Epithelial cell of prostate (primary cell): ENCODE measurements at places on chromosomes 1 and 21.

GRCh38 chr21:29233256-29233546 lies 65.5 kb upstream of the BACH1 start:
- DNase-seq: no peak

GRCh38 chr1:90384193-90384592 lies 332.9 kb downstream of the BARHL2 start:
- no peak for DNase-seq

- DNase-seq: no peak
Observed at GRCh38 chr1:164470996-164471395, 88.0 kb upstream of the PBX1 start.

- DNase-seq: no peak
Observed at GRCh38 chr1:202276920-202277319, 64.8 kb downstream of the UBE2T start.

DNA sequence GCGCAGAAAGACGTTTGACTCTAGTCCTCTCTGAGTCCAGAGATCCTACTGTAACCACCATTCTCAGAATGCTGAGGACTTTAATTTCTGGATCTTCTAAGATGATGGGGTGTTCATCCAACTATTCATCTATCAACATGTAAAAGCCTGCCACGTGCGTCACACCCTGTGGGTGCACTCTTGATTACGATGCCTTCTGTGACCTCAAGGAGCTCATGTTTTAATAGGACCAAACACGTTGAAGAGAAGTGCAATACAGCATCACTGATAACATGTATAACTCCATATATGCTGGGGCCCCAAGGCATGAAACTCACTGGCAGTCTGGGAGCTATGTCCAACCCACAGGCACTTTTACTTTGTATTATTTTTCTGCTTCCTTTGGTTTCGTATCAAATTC lies 19.0 kb downstream of the KIAA0040 start:
- DNase-seq: no peak

DNA sequence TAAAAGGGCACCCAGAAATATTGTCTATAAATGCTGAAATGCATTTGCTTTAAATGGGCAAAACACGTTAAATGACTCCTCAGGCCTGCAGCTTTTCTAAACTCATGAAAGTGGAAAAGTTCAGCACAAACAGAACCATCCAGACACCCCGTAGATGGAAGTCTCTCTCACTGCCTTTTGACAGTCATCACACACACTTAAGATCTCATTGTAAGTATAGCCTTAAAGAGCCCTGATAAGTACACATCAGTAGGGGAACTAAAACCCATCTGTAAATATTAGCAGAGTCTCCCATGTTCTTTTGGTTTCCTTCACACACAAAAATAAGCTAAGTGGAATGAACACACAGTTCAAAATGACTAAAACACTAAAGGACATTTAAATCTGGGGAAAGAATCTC lies 166.7 kb downstream of the LTN1 start:
- no peak for DNase-seq

- DNase-seq: no peak
Observed at GRCh38 chr1:213415691-213416380, 364.8 kb downstream of the RPS6KC1 start.

DNA sequence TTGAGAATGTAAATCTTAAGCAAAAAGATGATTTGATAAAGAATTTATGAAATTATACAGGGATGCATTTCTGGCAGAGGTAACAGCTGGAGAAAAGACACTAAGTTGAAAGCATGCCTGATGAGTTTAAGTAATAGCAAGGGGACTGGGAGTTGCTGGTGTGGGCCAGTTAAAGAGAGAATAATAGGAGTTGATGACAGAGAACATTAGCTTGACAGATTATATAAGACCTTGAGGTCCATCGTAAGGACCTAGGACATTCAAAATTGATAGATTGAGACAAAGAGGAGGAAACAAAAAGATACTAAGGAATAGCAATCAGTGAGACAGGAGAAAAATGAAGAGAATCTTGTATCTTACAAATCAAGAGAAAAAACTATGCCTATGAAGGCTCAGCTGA lies 84.7 kb upstream of the TMPRSS15 start:
- no peak for DNase-seq

DNA sequence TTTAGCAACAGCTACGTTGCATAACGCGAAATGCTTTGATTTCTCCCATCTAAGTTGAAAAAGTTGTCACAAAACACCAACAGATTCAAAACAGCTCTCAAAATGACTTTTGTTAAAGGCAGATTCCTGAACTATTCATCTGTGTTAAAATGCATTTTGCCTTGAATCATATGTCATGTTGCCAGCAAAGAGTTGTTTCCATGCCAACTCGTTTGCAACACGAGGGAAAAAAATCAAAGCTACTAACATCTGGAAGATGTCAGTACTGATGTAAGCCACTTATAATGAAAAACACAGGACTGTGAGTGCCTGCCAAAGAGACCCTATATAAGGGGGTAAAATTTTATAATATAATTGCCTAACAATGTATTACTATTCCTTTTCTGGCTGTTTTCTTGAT lies 182.7 kb upstream of the PTBP2 start:
- no peak for DNase-seq

- no peak for DNase-seq
Observed at GRCh38 chr1:65581119-65581518, 160.7 kb downstream of the LEPR start.

DNA sequence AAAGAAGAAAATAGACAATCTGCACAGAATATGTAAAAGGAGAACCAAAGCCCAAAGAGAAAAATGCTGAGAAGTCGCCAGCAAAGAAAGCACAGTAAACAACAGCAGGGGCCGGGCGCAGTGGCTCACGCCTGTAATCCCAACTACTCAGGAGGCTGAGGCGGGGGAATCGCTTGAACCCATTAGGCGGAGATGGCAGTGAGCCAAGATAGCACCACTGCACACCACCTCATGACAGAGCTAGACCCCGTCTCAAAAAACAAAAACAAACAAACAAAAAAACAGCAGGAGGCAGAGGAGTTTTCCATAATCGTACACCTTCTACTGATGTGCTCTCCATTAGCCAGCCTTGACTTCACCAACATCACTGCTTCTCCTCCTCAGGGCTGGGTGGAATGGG lies 153.2 kb downstream of the LYPLAL1 start:
- no peak for DNase-seq

DNA sequence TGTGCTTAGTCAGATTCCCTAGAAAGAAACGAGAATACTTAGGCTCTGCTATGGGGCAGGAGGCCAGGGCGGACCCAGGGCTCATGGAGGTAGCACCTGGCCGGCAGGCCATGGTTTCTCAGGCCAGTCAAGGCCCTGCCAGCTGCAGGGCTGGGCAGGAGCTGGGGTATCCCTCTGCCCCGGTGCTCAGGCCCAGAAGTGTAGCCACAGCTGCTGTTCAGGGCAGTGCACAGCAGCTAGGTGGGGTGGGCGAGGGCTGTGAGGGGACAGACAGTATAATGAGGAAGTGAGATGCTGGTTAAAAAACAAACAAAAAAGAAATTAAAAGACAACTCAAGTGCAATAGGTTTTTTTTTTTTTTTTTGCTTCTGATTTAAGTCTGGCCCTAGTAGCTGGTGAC lies 34.0 kb upstream of the EDN2 start:
- no peak for DNase-seq

GRCh38 chr21:36320421-36321324 lies 676 bp downstream of the MORC3 start:
- peak; percentile 57 for DNase-seq

GRCh38 chr1:85289848-85290335 lies 13.5 kb upstream of the BCL10 start:
- DNase-seq: peak; percentile 27

DNA sequence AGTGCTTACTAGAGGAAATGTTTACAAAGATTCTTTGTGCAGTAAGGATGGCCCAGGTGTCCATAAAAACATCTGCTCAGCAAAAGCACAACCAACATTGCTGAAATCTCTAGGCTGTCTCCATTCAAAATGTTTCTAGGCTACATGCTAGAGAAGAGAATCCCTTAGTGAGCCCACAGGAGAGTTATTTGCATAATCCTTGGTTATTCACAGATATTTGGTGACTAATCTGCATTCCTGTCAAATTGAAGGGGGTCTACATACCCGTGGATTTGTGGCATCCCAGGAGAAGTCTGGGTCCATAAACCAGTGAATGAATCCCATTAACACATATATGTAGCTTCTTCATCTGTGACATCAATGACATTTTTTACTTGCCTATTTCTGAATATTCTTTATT lies 261.3 kb upstream of the ESRRG start:
- no peak for DNase-seq

DNA sequence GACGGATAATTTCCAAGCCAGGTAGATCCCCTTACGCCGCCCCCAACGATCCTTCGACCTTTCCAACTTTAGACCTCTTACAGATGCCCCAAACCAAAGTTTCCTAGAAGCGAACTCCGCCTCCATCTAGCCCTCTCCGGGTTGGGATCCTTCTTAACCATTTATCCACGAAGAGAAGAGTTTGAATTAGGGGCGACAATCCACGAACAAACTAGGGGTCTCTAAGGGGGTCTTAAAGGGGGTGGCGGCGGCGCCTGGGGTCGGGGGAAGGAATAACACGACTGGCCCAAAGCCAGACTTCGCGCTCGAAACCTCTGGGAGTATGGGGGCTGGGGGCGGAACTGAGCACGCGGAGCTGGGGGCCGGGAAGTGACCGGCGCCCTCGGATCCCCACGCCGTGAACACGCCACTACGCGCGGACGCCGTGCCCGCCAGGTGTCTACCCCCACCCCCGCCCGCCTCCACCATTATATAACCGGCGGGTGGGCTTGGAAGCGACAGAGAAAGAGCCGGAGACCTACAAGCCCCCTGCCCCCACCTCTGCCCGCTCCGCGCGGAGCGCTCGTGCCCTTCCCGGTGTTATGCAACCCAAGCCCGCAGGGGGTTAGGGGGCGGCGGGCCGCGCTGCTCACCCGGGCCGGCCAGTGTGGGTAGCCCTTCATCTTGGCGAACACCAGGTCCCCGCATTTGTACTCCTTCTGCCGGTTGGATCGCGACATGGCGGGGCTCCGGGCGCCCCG lies 594 bp downstream of the HDGF start:
- DNase-seq: no peak

GRCh38 chr21:37208056-37208721 lies 58.9 kb downstream of the VPS26C start:
- no peak for DNase-seq

DNA sequence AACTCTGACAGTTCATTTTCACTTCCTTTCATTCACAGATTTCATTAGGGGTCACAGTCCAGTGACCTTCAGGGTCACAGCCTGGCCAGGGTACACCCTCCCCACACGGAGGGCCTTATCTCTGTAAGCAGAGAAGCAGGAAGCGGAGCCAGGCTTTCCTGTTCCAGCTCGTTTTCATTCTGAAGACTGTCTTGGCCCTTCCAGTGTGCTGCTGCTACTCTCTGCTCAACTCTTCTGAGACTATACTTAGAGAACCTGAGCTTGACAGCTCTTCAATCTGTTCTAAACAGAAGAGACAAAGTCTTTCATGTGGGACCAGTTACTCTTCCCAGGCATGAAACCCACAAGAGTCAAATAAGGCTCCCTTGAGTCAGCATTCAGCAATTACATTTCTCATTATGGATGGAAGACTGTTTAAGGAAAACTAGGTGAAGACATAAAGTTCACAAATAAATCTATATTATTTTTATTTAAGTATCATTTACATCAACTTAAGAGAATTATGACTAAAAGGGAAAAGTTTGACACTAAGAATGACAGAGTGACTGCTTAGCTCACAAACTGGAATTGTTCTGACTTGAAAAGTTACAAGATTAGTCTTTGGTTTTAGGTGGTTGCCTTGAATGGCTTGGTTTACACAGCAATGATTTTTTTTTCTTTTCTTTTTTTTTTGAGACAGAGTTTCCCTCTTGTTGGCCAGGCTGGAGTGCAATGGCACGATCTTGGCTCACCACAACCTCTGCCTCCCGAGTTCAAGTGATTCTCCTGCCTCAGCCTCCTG lies 4.8 kb upstream of the TDRD10 start:
- DNase-seq: no peak

DNA sequence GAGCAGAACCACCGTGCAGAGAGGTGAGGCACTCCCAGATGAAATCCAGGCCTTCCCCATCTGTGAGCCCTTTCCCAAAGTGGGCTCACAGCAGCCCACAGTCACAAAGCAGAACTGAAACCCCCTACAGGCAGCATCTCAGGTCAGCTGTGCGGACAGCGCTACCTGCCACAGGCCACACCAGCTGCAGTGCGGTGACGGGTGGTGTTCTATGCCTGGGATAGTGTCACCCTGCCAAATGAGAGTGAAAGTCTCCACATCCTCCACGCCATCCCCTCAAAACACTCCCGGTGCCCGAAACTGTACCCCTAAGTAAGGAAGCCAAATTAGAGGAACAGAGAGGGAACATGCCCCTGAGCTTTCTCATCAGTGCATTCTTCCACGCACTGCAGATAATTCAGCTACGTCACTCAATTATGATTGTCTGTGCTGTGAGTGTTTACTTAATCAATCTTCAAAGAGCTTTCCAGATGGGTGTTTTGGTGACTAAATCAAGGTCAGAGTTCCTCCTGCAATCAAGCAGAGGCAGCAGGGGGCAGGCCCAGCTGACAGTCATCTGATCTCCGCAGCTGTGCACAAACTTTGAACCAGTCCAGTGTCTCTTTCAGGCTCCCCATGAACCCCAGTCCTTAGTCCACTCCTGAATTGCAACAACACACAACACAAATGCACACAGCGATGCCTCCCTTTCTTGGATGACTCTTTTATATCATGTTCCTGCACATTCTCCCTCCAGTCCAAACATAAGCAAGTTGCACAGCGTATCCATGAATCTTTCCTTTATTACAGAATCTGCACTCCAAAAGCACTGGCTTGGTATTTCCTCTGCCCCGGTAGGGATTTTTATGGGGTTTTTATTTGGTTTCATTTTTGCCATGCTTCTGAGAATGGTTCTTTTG lies 150.0 kb downstream of the TOMM20 start:
- DNase-seq: peak; percentile 64

GRCh38 chr21:45983981-45984551 lies 2.5 kb downstream of the COL6A1 start:
- no peak for DNase-seq

DNA sequence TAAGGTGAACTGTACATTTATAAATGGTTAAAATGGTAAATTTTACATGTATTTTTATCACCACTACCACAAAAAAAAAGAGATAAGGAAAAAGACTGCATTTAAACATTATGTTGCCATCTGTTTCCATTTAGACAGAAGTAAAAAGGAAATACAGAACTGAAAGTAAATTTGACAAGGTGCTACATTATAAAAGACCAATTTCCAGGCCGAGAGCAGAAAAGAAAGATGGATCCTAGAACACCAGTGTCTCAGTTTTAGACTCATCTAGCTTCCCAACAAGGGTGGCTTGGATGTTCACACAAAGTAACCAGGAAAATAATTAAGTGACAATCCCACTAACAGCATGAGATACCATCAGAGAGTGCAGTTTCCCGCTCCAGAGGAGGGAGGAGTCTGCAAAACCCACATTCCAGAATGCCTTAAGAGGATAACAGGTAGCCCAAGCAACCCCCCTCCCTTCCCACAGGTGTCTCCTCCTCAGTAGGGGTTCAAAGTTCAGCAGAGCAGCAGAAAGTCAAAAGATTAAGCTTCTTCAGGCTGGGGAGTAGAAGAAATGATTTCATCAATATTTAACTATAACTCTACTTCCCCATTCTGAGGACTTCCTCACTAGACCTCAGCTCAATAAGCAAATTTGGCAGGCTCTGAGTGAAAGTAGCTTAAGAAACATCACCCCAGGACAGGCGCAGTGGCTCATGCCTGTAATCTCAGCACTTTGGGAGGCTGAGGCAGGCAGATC lies 11.8 kb downstream of the TPM3 start:
- DNase-seq: no peak
